H7 (cell line): ENCODE measurements at places on chromosomes 3 and 15.

DNA sequence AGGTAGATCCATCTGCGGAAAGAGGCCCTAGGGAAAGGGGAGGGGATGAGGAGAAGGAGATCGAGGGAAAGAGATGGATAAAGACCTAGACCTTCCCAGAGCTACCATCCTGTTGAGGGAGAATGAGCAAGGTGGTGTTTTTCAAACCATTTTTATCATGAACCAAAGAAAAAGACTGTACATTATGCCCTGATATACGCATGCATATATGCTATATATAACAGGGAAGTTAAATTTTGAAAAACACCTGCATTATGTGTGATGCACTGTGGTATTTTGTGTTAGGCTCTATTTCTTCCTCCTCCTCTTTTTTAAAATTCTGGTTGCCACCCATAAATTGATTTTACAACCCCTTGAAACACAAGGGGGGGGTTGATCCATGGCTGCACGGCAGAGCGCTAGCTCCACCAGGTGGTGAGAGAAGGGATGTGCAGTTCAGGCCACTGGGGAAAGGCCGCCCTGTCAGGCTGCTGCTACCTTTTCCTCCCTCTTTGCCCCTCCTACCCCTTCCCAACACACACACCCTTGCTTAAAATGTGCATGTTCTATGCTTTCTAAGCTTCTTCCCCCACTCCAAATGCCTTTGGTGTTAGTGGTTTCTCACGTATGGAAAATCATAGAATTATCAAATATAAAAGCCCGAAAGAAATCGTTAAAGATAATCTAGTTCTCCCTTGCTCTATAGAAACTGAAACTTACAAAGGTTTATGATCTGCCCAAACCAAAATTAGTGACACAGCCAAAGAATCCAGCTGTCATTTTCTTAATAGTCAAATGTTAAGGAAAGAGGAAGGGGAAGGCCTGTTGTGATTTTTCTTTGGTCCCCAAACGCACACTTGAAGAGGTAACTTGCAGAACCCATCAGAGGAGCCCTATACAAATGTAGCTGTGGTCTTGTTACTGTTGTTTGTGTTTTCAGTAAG lies 262.0 kb upstream of the UMPS start:
- DNase-seq: peak; percentile 81

GRCh38 chr3:111801693-111802092 lies 57.4 kb upstream of the PHLDB2 start:
- DNase-seq: no peak

DNA sequence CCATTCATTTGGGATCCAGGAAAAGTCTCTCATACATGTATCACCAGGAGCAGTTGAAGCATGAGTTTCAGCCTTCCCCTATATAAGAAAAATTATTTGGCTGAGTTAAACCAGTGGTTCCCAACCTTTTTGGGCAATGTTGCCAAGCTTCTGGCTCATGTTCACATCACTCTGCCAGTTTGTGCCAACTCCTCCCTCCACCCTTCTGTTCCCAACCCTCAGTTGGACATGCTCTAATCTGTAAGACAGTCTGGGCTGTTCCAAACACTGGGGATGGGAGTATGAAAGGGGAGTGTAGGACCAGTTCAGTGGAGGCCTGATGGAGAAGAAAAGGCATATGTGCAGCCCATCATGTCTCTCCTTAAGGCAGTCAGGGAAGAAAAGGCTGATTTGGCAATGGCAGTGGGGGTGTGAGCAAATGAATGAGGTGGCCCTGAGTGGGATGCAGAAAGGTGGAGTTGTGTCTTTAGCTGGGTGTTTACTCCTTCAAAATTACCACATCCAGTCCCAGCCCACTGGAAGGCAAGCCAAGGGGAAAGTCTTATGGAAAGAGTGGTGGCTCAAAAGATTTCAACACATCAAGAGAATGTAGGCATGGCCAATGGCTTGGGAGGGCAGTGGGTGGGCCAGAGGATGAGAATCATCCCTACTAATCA lies 32.0 kb upstream of the PRICKLE2 start:
- DNase-seq: no peak

- no peak for DNase-seq
Measured at GRCh38 chr15:70569714-70570231, 193.6 kb downstream of the UACA start.

DNA sequence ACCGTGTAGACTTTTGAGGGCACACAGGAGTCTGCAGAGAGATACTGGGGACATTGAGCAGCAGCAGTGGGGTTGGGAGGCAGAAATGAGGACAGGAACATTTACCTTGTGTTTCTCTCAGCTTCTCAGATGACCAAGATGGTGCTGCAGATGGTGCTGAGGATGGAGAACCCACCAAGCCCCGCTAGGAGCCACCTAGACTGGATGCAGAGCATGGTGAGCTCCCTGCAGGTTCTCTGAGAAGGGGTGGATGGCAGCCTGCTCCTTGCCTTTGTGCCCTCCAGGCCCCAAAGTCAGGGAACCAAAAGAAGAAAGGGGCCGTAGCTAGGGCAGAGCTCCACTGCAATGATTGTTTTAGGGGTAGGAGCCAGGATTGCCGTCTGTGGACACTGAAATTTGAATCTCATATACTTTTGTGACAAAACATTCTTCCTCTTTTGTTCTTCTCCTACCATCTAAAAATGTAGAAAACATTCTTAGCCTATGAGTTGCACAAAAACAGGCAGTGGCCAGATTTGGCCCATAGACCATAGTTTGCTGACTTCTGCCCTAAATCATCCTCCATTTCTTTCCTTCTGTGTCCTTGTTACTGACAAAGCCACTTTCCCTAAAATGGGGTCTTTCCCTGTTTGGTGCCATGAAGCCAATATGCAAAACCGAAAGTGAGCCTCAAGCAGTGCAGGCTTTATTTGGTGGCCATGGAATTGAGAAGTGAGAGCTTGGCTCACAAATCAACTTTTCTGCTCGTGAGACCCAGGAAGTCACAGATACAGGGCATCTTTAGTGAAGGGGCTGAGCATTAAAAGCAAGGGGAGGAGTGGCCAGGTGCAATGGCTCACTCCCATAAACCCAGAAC lies 11.9 kb upstream of the MUC20 start:
- DNase-seq: no peak

GRCh38 chr3:131067983-131068382 lies 41.3 kb downstream of the NEK11 start:
- DNase-seq: no peak

GRCh38 chr15:76169911-76170800 lies 110.4 kb downstream of the TMEM266 start:
- no peak for DNase-seq

DNA sequence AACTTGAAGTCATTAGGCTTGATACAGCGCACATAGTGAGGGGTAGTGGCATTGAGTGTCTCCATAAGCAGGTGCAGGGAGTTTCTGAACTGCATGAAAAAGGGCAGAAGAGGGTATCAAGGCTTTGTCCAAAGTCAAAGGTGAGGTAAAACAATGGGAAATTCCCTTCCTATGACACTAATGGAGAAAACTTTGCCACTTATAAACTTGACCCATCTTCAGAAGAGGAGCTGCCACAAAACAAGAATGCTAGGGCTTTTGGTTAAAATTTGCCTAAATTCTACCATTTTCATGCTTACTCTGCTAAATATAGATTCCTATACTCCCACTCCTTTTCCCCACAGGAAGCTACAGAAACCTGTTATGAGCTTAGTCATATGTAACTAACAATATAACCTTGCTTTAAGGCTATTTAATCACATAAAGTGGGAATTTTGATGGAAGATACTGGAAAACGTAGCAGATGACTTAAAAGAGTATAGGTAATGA lies 87.5 kb upstream of the MYO5C start:
- DNase-seq: no peak

- DNase-seq: no peak
Measured at GRCh38 chr3:136708333-136708985, 43.7 kb downstream of the STAG1 start.

GRCh38 chr3:70264122-70264780 lies 48.2 kb downstream of the MDFIC2 start:
- no peak for DNase-seq

- no peak for DNase-seq
Measured at GRCh38 chr15:101244889-101245668, 6.8 kb downstream of the CHSY1 start.

GRCh38 chr3:182739619-182740018 lies 53.7 kb upstream of the ATP11B start:
- no peak for DNase-seq

- DNase-seq: no peak
Measured at GRCh38 chr15:70768257-70768883, 5.0 kb upstream of the UACA start.

DNA sequence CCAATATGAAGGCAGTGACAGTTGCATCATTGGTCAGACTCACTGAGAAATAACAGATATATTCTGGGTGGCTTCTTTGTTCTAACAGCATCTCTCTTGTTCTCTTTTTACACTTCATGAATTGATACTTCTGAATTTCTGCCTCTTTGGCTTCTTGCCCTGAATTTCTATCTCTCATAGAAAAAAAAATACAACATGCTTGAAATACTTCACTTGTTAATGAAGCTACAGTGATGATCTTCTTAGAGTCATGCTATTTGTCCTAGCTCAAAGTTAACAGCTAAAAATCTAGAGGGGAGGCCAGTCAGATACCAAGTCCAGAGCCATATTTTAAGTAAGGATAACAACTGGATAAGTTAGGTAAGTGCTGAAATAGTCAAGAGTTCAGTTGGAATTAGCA lies 597.2 kb upstream of the AGTR1 start:
- DNase-seq: no peak

DNA sequence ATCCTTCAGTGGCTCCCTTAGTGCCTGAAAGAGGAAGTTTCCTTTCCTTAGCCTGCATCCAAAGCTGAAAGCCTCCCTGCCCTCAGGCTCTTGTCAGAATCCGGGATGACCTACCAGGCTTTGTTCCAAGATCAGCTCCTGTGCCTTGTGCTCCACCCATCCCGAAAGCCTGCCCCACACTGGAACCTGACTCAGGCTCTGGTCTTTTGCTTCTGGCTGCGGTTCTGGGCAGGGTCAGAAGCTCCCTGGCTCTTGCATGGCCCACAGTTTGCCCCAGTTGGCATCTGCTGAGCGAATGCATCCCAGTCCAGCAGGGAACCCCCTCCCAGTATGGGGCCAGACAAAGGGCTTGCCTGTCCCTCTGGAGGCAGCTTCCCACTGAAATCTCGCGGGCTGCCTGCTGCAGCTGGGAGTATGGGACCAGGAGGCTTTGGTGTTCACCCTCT lies 25.9 kb upstream of the KIF23 start:
- DNase-seq: no peak

GRCh38 chr3:42778644-42779043 lies 5.6 kb upstream of the CCDC13 start:
- DNase-seq: no peak

DNA sequence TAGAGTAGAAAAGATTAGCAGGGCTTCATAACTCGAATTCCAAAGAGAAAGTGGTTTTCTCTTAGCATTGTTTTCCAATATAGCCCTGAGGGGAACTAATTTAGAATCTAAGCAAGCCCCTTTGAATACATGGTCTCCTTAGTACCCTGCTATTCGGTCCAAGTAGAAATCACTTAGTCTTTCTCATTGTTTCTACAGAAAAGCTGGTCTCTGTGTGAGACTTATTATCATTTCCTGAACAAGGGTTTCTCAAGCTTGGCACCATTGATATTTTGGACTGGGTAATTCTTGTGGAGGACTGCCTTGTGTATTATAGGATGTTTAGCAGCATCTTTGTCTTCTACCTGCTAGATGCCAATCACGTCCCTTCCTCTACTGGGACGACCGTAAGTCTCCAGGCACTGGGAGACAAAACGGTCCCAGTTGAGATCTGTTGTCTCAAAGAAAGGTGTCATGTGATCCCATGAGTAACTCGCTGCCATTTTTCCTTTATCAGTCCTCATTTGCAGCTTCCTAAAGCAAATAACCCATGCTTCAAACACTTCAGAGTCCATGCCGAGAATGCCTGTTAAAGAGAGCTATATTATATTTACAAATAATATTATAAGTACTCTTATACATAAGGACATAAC lies 230.7 kb upstream of the SLCO3A1 start:
- no peak for DNase-seq

DNA sequence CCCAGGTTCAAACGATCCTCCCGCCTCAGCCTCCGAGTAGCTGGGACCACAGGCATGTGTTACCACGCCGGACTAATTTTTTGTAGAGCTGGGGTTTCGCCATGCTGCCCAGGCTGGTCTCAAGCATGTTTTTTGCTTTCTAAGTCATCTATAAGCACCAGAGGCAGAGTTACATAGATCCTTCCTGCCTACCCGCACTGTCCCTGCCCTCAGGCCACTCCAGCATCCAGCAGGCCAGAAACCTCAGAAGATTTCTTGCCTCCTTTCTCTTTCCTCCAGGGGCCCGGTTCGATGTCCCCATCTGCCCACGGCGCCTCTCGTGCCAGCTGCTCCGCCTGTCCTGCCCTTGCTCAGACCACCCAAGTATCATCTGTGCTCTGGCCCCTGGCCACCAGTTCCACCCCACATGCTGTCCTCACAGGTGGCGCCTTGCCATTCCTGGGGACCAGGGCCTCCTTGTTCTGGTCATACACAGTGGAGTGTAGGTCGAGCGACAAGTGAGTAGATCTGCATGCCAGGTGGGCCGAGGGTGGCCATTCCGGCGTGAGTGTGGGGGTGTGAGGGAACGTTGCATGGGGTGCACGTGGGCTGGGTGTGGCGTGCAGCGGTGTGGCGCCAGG lies 27.3 kb downstream of the KLHDC8B start:
- DNase-seq: no peak

GRCh38 chr3:137692803-137693431 lies 71.2 kb upstream of the SOX14 start:
- peak; percentile 69 for DNase-seq

GRCh38 chr15:48202068-48202467 lies 4.0 kb upstream of the SLC12A1 start:
- peak; percentile 8 for DNase-seq

GRCh38 chr15:79004336-79004735 lies 59.5 kb upstream of the CTSH start:
- peak; percentile 58 for DNase-seq

DNA sequence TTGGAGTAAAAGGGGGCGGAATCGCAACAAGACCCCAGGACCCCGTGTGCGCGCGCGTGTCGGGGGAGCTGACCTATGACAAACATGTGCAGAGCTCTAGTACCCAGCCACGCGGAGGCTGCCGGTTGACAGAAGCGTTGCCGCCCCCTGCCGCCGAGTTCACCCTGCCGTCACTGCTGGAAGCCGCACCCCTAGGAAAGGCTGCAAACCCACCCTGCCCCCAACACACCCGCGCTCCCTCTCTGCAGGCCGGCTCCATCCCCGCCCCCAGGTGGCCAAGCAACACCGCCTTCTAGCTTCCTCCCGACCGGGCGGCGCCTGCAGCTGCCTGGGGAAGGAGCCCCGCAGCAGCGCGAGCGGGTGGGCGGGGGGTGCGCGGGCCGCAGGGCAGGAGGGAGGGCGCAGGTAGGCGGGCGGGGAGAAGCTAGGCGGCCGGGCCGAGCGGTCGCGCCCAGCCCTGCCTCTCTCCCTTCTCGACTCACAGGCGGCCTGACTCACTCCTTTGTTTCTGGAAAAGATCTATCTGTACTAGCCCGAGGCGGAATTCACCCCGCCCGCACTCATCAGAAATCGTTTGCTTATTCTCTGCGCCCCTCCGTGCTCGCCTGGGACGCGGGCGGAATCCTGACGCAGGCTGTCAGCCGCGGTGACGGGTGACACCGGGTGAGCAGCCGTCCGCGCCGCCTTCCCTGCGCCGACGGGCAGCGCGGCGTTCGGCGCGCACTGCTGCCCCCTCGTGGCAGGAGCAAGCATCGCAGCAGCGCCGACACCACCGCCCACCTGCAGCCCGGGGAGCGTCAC lies 160.8 kb downstream of the GAP43 start:
- DNase-seq: peak; percentile 93

GRCh38 chr3:123422457-123422856 lies 26.4 kb downstream of the ADCY5 start:
- DNase-seq: peak; percentile 75
